Pulmonary artery endothelial cell (primary cell): ENCODE measurements at places on chromosomes 1 and 21.

DNA sequence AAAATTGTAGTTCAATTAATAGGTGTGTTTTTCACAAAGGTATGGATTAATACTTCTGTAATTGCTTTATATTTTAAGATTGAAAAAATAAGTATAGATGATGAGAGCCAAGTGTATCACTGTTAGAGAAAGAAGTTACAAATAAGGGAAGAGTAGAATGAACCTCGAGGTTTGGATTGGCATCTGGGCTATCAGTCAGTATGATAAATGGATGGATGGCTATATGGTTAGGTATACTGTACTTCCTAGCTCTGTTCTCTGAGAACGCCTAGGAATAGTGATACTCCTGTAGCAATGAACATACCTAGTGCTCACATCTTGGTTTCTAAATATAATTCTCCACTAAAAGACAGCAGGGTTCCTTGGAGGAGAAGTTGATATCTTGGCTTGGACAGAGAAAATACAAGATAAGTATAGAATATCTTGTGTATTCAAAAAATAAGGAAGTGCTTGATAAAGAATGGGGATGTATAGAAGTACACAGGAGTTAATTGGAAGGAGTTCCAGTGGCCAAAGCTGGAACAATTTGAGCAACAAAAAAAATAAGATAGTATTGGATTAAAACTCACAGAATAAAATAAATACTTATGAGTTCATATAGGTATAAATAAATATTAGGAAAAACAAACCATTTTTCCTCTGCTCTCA lies 12.4 kb downstream of the IPO9 start:
- DNase-seq, result no peak

DNA sequence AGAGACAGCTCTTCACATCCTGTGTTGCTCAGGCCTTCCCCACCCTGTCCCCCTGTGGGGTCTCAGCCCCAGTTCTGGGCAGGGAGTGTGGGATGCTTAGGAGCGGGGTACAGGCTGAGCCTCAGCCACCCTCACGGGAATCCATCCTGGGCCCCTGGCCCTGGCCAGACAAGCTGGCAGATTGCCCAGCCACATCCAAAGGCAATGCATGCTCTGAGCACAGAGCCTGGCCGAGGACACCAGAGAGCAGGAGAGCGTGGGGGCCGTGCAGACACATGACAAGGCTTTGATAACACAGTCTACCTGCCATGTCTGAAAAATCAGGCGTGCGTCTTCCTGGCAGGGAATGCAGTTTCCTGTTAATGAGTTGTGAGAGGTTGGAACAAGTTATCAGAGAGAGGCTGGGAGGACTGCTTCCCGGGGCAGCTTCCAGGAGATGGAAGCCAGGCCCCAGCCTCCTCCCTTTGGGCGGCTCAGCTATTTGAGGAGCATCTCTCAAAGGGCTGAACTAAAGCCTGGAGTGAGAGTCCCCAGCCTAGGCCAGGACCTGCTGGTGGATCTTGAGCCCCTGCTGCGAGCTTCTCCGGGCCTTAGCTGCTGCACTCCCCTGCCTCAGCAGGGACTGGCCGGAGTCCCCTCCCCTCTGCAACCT lies 72.2 kb upstream of the SELENON start:
- no peak for DNase-seq

DNA sequence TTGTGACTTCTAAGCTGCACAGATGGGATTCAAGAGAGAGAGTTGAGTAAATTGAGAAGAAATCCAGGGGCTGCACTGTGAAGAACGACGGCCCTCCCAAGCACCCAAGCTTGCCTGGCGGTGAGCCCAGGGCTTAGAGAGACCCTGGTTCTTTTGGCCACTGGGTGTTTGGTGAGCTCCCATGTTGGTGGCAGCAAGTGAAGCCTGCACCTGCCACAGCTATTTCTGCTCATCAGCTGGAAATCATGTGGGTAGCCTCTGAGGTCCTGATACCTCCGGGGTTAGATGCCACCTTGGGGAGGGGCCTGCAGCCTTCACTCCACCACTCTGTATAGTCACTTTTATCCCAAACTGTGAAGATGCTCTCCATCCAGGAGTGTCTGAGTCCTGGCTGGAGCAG lies 6.2 kb upstream of the BTG2 start:
- DNase-seq, result no peak

DNA sequence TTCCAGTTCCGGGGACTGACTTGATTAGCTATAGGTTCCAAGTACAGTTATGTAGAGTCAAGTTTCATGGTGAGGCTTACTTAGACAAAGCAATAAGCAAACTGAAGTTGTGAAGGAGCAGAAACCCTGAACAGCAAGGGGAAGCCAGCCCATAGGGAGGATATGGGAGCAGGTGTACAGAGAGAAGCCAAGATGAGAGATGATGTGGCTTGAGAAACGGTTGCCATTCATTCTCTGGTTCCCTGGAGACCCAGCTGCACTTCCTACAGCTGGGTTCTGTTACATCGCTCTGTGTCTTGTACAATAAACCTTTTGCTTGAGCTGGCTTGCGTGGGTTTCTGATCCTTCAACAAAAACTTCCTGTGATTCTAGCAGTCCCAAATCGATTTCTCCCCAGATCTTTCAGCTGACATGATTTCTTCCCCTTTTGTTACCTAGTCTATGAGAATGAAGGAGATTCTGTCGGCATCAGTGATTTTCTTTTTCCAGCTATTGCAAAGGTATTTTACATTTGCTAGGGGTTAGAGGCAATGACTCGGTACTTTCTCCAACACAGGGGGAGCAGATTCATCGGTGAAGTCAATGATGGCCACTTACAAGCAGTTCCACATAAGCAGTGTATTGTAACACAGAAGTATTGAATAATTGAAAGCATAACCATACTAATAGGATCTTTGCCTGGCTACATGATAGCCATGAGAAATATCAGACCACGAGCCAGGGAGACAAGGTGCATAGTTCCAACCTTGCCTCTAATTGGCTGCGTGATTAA lies 67.3 kb downstream of the URB2 start:
- no peak for DNase-seq
